ENCODE measurements at places on chromosomes 5 and 9.

GRCh38 chr5:142036918-142037317, 24.1 kb upstream of the GNPDA1 start:
- DNase-seq, result no peak

DNA sequence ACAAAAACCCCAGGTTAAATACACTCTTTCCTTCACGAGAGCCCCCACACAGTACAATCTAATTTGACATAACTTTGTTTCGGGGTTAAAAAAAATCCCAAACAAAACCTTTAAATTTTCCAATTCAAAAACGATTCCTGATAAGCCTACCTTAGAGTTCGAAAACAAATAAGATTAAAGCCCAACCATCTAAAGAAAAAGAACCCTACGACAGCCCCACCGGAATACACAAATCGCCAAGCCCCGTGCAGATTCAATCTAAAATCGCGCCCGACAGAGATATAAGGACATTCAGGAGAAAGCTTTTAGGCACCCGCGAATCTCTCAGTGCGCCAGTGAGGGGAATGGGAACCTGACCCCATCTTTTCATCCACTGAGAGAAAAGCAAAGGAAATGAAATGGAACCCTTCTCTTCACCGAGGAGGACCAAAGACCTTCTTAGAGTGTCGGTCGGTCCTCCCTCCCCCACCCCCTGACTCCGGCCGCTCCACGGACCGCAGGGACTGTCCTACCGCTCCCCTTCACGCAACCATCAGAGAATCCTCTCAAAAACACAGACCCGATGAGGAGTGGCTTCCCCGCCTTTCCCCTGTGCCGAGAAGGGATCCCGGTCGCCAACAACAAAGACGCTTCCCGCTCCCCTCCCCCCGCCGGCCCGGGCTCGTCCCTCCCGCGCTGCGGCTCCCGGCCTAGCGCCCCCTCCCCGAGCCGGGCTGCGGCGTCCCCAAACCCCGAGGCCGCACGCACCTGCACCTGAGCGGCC, 925 bp downstream of the ABHD17B start:
- peak; percentile 56 for DNase-seq

DNA sequence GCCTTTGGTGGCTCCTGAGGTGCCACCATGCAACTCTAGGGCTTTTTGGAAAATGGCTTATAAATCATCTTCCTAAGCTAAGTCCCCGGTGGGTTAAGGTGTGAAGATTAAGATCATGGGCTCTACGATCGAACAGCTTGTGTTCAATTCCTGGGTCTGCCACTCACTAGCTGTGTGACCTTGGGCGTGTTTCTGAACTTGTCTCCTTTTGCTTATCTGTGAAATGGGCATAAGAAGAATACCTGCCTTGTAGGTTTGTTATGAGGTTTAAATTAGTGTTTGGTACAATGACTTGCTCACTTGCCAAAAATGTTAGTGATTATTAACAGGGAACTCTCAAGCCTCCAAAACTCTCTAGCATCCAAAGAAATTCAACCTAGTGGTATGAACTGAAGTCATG, 119.2 kb upstream of the PITX1 start:
- no peak for DNase-seq

GRCh38 chr9:98750364-98751060, 41.8 kb upstream of the GABBR2 start:
- DNase-seq, result no peak

GRCh38 chr9:84701801-84702200, 32.3 kb downstream of the NTRK2 start:
- no peak for DNase-seq

- no peak for DNase-seq
Observed at GRCh38 chr9:79432485-79432884, 139.3 kb upstream of the TLE4 start.

- DNase-seq, result no peak
Observed at GRCh38 chr9:89919171-89919681, 314.4 kb downstream of the GADD45G start.

DNA sequence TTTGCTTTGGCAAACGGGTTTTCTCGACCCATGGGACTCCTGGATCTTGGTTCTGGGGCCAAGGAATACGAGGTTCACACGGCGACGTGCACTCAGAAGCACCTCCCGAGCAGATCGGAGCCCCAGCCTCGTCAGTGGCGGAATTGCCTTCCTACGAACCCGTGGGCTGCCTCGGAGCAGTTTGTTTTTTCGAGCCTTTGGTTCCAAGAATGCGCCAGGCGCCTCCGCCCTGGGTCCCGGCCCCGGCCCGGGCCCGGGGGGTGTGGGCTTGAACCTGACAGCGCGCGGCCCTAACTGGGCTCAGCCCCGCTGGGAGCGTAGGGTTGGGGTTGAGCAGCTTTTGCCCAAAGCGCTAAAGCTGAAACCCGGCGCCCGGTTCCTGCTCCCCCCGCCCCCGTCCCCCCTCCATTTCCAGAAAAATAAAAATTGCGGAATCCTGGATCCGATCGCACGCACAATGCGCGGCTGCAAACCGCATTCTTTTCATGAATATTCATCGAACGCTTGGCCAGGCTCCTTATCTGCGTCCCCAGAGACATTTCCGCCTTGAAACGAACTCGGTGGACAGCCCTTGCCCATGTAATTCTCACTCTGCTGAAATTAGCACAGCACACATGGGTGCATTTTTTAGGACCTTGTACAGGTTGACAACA, 1.0 kb downstream of the BASP1 start:
- DNase-seq, result no peak

DNA sequence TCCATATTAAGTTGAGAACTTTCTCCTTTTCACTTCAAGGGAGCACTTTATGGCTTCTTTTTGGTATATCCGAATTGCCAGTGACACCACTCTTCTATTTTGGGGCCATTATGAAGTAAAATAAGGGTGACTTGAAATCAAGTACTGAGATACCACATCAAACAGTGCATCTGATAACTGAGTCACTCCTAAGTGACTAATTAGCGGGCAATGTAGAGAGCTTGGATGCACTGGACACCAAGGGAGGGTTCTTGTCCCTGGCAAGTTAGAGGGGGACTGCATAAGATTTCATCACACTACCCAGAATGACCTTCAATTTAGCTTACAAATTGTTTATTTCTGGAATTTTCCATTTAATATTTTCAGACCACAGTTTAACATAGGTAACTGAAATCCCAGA, 813.9 kb upstream of the CDH10 start:
- no peak for DNase-seq

DNA sequence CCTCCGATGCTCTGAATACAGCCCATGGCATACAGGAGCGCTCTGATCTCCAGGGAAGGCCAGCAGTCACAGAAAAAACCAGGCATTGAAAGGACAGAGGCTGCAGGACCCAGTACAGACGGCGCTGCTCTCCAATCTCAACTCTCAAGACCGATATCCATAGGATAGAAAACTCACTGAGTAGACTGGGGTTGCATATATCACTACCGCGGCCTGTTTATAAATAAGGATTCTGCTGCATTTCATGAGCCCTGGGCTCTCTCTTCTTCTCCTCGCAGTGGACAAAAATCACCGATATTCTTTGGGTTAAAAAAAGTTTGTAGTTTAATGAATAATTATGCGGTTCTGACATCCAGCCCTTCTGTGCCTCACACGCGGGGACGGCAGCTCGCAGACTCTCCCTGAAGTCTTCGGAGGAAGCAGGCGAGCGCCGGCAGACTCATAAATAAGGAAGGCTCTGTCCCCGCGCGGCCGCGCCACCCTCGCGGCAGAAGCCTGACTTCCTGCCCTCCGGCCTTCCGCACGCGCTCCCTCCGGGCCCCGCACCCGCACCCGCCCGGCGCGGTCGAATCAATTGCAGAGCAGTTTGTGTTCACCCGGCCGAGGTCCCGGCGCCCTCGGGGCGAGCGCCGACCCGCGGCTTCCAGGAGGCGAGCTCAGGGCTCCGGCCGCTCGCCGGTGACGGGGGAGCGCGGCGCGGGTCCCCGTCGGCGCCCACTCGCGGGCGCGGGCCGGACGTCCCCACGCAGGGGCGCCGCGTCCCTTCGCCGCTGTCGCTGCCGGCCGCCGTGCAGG, at the start of gene FAM78A:
TSS of gene FAM78A (minus strand) at position 417 of the 795 bp plus-strand sequence. CDS start at position 86, 331 bp downstream.
- no peak for DNase-seq

DNA sequence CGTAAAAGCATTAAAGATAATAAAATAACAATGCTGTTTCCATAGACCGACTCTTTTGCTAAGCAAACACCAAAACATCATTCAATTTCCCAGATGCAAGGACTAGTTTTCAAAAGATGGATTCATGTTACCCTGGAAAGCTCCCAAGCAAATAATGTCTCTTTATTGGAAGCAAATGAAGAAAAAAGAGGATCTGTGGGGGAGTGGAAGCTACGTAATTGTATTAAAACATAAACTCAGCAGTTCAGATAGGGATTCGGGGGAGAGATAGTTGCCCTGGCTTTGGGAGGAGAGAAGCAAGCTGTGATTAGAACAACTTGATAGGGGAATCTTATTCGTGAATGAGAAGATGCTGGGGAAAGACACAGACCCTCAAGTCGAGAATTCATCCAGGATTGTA, 491.0 kb upstream of the CLINT1 start:
- no peak for DNase-seq

GRCh38 chr5:150516011-150516410, 8.1 kb downstream of the NDST1 start:
- no peak for DNase-seq

- DNase-seq, result no peak
Observed at GRCh38 chr9:20597862-20598261, 24.4 kb downstream of the MLLT3 start.

DNA sequence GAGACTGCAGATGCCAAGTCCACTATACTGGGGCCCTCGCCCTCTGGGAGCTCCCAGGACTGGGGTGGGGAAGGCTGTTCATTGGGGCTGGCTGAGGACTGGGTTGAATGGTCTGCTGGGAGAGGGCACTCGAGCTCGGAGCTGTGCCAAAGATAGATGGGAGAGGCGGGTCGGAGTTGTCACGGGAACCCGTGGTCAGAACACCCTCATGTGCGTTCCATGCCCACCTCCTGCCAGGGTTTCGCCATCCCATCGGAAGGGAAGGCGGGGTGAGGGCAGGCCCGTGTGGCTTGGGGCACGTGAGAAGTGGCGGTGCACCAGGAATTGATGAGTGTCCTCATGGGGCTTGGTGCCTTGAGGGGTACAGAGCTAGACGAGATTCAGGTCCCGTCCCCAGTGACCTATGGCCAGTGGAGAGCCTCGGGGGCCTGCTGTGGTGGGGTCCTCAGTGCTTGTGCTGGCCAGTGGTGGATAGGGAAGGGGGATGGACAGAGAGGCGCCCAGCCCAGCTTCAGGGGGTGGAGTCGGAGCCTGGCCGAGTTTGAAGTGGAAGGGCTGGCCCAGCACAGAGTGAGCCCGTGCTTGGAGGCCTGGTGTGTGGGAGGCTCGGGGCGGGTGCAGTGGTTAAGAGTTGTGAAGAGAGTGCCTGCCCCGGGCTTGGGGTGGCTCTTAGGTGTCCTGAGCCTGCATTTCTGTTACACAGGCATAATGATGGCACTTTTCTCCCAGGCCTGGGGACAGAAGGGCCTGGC, 4.3 kb downstream of the CACFD1 start:
- DNase-seq, result no peak

DNA sequence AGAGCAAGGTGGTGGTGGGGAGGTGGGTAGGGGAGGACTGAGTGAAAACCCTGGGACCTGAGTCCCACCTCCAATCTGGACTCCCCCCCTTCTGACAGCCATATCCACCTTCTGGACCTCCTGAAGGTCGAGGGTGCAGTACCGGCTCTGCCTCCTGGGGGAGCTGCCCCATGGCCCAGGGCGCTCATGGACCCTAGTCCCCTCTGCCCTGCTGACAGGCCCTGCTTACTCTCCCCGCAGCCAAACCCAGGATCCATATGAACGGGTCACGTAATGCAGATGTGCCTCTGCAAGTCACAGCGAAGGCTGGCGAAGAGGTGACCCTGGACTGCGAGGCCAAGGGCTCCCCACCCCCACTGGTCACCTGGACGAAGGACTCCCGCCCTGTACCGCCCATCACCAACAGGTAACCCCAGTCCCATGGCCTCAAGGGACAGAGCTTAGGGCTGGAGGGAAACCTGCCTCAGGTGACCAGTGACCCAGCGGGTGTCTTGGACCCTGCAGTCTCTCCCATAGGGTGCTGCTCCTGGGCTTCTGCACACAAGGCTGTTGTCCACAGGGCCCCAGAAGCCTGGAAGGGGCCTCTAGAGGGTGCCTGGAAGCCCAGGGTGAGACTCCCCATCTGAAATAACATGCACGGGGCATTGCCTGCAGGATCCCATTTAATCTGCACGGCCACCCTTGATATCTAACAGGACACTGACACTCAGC, 61.7 kb downstream of the HMCN2 start:
- no peak for DNase-seq

DNA sequence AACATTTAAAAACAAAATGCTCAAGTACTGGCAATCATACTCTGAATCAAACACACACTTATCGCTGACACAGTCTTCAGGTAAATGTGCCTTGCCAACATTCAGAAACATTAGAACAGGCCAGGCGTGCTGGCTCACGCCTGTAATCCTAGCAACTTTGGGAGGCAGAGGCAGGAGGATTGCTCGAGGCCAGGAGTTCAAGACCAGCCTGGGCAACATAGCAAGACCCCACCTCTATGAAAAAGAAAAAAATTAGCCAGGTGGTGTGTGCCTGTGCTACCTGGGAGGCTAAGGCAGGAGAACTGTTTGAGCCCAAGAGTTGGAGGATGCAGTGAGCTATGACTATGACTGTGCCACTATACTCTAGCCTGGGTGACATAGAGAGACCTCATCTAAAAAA, 20.6 kb downstream of the DROSHA start:
- DNase-seq, result no peak

DNA sequence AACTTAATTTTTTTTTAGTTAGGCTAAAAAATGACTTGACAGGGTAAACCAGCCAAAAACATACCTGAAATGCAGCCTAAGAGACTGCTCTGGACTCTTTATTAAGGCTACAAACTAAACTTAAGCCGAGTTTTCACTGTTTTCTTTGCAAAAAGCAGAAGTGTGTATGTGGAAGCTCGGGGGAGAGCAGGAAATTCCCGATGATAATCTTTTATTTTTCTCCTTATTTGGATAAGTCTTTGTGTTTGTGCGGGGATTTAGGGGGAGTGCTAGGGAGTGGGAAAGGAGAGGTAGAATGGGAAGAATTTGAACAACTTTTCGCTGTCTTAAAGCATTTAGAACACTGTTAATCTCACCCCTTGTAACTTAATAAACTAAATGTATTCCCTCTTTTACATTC, 30.7 kb upstream of the GPR21 start:
- no peak for DNase-seq

- peak; percentile 57 for DNase-seq
Observed at GRCh38 chr5:59799668-59800346, 93.7 kb downstream of the PDE4D start.

DNA sequence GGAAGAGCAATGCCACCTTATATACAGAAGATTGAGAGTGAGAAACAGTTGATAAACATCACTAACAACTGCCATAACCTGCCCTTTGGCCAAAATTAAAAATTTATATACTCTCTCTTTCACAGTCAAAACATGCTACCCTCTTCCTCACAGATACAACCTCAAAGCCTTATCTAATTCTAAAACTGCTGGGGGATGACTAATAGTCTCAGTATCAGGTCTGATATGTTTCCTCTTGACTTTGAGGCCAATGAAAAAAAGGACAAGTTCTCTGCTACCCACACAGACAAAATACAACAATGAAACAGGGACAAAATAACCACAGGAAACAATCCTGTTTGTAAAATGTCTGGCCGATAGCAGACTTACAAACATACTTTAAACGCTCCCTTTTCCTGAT, 485.6 kb upstream of the NUDT12 start:
- DNase-seq, result no peak

- no peak for DNase-seq
Observed at GRCh38 chr9:136852664-136853595, 784 bp downstream of the MAMDC4 start.

GRCh38 chr9:91349115-91349555, 12.6 kb downstream of the AUH start:
- DNase-seq, result no peak

GRCh38 chr5:55146080-55146479, 13.9 kb upstream of the GPX8 start:
- DNase-seq, result no peak

- DNase-seq, result no peak
Observed at GRCh38 chr9:86406366-86406765, 52.2 kb upstream of the TUT7 start.

Data from spinal cord (tissue), 10 donors.